ENCODE measurements at places on chromosomes 3 and 15. TPM values are rescaled to one million over a fixed set of nuclear protein-coding genes. Genes with fewer than 3 reads are reported as not detected.

The FES gene
- 20.0 TPM for total RNA-seq

The ZNF774 gene
- 0.67 TPM for total RNA-seq

The PHLDB2 gene
- total RNA-seq = 18.0 TPM

The ANKUB1 gene
- total RNA-seq = not detected

The OR5K1 gene
- not detected for total RNA-seq

The NXPE3 gene
- 22.3 TPM for total RNA-seq

The AGBL1 gene
- not detected for total RNA-seq

The TMEM207 gene
- not detected for total RNA-seq
